Mesenteric fat pad (tissue), 1 donor: ENCODE measurements at places on chromosomes 5 and 9.

DNA sequence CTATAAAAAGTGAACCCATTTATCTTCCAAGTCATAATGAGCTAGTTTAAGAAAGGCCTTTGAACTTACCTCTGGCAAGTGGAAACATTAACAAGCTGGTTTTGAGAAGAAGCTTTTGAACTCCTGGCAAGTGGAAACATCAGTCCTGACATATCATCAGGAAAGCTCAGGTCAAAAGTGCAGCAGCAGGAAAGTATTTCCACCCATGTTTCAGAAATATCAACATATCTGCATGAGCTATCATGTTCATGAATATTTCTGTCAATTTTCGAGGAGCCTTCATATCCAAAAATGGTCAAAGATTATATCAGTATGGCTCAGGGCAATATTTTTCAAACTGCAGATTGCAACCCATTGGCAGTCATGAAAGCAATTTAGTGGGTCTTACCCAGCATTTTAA, 133.9 kb downstream of the PLK2 start:
- DNase-seq: no peak

DNA sequence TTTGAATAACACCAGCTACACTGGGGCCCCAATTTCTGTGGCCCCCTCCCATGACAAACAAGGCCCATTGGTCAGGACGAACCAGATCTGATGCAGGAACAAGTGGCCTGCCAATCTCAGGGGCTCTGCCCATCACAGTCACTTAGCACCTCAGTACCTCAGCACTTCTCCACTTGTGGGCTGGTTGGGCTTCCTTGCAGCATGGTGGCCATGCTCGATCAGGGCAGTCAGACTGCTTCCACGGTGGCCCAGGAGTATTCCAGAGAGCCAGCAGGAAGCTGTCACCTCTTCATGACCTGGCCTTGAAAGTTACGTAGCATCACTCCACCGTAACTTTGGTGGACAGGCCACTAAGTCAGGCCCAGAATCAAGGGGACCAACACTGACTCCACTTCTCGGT, 206.5 kb downstream of the AUH start:
- DNase-seq: no peak

DNA sequence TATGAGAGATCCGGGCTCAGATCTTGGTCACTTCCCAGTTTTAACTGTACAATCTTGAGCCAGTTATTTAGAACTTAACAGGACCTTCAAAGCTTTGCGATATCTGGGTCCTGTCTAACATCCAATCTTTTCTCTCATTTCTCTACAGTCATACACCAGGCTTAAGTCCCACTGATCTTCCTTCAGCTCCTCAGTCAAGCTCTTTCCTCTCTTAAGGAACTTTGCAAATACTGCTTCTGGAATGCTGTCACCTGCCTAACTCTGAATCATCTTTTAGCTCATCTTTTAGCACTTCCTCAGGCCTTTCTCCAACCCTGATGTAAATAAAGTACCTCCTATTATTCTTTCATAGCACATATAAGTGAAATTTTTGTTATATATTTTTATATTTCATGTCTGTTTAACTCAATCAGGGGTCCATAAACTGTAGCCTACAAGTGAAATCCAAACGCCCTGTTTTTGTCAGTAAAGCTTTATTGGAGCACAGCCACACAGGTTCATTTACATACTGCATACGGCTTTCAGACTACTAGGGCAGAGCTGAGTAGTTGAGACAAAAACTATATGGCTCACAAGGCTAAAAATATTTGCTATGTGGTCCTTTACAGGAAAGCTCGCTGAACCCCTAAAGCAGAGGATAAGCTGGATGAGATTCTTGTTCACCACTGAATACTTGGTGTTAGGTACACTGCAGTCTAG, 63.5 kb downstream of the MEF2C start:
- DNase-seq: no peak

- DNase-seq: peak; percentile 4
These were observed 58.5 kb upstream of the CLINT1 start for GRCh38 chr5:157917491-157917890.

GRCh38 chr9:27047136-27047535, 41.7 kb upstream of the LRRC19 start:
- no peak for DNase-seq

DNA sequence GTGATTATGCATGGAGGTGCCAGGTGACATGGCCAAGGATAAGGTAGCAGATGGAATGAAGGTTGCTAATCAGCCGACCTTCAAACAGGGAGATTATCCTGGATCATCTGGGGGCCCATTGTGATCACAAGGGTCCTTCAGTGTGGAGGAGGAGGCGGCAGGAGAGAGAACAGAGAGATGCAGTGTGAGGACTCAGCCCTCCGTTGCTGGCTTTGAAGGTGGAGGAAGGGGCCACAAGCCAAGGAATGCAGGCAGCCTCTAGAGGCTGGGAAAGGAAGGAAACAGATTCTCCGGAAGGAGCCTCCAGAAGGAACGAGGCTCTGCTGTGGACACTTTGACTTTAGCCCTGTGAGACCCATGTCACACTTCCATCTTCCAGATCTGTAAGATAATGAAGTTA, 27.4 kb upstream of the EEIG1 start:
- no peak for DNase-seq

GRCh38 chr5:147393874-147394672, 115.8 kb downstream of the DPYSL3 start:
- no peak for DNase-seq

GRCh38 chr9:103942200-103942599, 151.9 kb upstream of the SMC2 start:
- DNase-seq: no peak

- no peak for DNase-seq
These were observed 11.1 kb downstream of the DIPK1B start for GRCh38 chr9:136723362-136723976.

DNA sequence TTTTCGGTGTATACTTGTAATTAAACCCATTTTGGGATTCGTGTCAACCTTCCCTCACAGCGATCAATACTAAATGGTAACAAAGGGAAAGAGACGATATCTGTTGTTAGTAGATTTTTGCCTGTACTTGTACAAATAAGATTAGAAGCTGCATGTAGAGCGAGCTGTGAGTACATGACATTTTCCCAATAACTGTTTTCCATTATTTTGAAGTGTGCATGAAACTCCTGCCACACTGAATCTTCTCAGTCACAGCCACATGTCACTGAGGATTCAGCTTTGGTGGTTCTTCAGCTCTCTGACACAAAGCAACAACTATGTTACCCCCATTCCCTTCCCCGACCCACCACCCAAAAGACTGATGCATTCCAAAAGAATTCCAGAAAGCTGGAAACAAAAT, 685.6 kb downstream of the EFNA5 start:
- DNase-seq: no peak

GRCh38 chr9:131635285-131635684, 90.0 kb downstream of the PRRT1B start:
- DNase-seq: no peak

GRCh38 chr5:173256800-173257199, 21.8 kb upstream of the NKX2-5 start:
- DNase-seq: no peak

DNA sequence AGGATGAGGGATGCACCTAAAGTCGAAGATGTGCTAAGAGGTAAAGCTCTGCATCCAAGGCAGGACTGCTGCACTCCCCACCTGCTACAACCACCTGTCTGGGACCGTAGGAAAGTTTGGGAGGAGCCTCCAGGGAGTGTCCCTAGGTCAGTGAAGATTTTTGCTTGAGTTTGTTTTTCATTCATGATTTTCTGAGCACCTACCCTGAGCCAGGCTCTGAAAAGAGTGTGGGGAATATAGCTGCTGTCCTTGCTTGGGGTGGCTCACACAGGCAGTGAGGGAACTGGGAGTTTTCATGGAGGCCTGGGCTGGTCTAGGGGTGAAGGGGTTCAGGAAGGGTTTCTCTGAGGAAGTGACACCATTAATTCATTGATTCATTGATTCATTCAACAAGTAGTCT, 48.9 kb downstream of the SAR1B start:
- DNase-seq: no peak

DNA sequence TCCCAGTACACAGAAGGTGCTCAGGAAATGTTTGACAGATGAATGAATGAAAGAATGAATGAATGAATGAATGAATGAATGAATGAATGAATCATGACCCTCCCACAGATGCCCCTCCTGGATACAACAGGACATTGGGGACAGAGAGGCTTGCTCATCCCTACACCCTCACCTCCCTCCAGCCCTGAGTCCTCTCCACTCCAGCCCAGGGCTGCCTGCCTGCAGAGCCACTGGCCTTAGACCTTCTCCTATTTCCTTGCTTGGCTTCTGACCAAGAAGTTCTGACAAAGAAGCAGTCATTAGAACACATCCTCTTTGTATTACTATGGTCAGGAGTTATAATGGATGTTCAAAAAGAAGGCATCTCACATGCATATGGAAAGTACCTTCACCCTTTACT, 240.7 kb upstream of the DAPK1 start:
- no peak for DNase-seq

GRCh38 chr5:96288166-96288844, 144.7 kb downstream of the PCSK1 start:
- DNase-seq: no peak

GRCh38 chr5:85967681-85968080, 650.1 kb upstream of the COX7C start:
- DNase-seq: no peak

GRCh38 chr5:91384671-91385430, 1.7 kb upstream of the ARRDC3 start:
- DNase-seq: no peak

GRCh38 chr5:120789918-120790317, 325.8 kb downstream of the PRR16 start:
- no peak for DNase-seq

DNA sequence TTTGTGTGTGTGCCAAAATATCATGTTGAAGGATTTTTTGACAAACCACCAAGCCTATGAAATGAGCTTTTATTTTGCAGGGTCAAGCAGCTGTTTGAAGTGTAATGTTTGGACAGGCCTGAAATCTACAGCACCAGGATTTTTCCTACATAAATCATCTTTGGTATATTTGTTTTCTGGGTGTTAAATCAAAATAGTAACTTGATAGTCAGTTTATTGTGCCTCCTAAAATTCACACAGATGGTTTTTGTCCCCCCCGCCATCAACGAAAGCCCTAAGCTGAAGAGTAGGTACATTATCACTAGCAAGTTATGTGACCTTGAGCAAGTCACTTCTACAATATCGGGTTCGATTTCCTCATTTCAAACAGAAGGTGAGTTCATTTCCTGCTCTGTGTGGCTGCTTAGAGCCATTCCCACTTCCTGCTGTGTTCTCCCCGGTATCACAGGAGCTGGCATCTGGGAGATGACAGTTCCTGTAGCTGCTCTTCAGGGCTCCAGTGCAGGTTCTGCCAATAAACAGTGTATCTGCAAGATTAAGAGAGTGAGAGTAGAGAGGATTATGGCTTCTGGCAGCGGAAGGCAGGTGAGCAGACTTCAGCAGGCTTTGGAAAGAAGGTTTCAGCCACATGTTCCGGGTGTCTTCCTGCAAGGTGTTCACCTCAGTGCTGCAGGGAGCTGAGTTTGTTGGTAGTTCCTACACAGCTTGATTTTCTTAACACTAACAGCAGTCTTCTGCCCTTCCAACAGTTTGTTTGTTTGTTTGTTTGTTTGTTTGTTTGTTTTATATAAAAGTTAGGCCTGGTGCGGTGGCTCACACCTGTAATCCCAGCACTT, 48.4 kb upstream of the GNE start:
- no peak for DNase-seq

DNA sequence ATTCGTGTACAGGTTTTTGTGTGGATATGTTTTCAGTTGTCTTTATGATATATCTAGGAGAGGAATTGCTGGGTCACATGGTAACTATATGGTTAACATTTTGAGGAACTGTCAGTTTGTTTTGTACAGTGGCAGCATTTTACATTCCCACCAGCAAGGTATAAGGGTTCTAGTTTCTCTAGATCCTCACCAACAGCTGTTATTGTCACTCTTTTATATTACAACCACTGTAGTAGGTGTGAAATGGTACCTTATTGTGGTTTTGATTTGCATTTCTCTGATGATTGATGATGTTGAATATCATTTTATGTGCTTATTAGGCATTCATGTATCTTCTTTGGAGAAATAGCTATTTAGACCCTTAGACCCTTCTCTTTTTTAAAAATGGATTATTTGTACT, 82.9 kb downstream of the CCDC171 start:
- DNase-seq: no peak

DNA sequence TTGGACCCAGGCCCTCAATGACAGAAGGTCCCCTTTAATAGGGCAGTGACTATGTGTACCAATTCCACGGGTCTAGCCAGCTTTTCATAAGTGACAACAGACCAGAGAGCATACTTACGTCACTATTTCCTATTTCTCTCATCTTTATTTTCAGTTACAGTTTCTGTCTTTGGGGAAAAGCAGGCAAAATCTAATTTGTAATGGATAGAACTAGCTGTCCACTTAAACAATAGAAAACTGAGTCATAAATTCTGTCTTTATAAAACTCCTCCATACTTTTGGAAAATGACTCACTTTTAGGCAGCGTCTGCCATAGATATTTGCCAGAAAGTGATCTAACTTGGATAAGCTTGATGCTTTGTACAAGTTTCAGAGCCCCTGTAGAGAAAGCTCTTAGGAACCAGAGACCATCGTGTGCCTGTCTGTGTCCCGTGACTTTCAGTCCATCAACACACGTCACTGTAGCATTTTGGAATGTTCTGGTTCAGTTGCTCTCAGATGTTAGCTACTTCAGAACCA, 101.9 kb downstream of the F2RL2 start:
- DNase-seq: no peak

GRCh38 chr5:26482810-26483375, 555.5 kb downstream of the CDH9 start:
- DNase-seq: no peak
